GM12878 (cell line): ENCODE measurements at places on chromosomes 2 and 18. TPM values are rescaled to one million over a fixed set of nuclear protein-coding genes. Genes with fewer than 3 reads are reported as not detected.

The MERTK gene
- 0.13 and 0.21 TPM in 2 replicates for polyA plus RNA-seq

The PXDN gene
- 0.12 and 0.19 TPM in 2 replicates for polyA plus RNA-seq

The CD8B gene
- not detected in 2 replicates for polyA plus RNA-seq

The CELF4 gene
- polyA plus RNA-seq: 0.28 and 0.32 TPM in 2 replicates

- no peak overlapping the region for H3K27ac ChIP-seq
- DNase-seq: no peak
- H3K4me3 ChIP-seq: no peak overlapping the region
Measured at GRCh38 chr2:226337941-226338600, 461.5 kb downstream of the IRS1 start.

- no peaks in the 10 kb centered on the region for H3K36me3 ChIP-seq
- H3K27ac ChIP-seq: no peak overlapping the region
- no peaks in the 10 kb centered on the region for H3K27me3 ChIP-seq
- no peak for DNase-seq
- no peaks in the 10 kb centered on the region for H3K4me1 ChIP-seq
Measured at GRCh38 chr2:16186661-16187481, 246.5 kb downstream of the MYCN start.

DNA sequence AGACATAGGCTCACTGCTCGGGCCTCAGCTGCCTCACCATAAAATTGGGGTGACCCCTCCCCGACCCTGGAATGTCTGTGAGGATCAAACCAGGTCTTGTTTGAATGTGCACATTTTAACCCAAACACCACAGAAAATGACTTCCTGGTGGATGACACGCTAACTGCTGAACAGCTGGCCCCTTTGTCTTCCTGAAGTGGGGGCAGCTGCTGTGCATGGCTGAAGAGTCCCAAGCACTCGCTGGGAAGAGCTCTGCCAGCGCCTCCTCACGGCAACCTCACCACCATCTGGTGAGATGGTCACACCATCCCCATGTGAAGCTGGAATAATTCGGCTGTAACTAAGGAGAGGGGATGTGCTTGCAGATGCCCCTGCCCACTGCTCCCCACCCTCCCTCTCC, 34.0 kb downstream of the AQP12A start:
- no peaks in the 10 kb centered on the region; the same call in 1 of the 2 replicates for H3K27me3 ChIP-seq
- no peaks in the 10 kb centered on the region for H3K36me3 ChIP-seq
- no peak overlapping the region for H3K27ac ChIP-seq

DNA sequence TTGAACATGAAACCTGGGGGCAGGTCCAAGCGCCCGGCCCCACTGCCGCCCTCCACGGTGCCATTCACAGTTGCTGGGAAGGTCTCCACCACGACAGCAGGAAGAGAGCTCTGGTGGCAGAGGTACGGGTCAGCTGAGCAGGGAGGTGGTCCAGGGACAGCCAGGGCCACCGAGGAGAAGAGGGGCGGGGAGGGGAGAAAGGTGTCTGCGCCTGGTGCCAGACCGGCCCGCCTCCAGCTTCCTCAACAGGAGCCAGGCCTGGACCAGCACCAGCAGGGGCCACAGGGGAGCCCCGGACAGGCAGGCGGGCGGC, 56.2 kb downstream of the BIN1 start:
- no peaks in the 10 kb centered on the region for H3K27me3 ChIP-seq
- no peak for DNase-seq
- H3K4me3 ChIP-seq: no peak overlapping the region
- no peak overlapping the region for H3K27ac ChIP-seq

GRCh38 chr2:172734711-172735581, 699 bp upstream of the RAPGEF4 start:
- DNase-seq: no peak
- no peak overlapping the region for H3K27ac ChIP-seq
- peaks cover 2% of the 10 kb centered on the region; the same call in 1 of the 2 replicates for H3K27me3 ChIP-seq
- no peaks in the 10 kb centered on the region for H3K4me1 ChIP-seq
- no peaks in the 10 kb centered on the region for H3K36me3 ChIP-seq

DNA sequence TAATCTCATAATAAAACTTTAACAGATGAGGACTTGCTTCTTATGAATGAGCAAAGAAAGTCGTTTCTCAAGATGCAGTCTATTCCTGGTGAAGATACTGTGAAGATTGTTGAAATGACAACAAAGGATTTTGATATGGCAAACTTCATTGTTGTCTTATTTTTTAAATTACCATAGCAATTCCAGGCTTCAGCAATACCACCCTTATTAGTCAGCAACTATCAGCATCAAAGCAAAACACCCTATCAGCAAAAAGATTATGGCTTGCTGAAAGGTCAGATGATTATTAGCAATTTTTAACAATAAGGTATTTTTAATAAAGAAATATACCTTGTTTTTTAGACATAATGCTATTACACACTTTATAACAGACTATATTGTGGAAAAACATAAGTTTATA, 88.3 kb downstream of the COL5A2 start:
- H3K4me3 ChIP-seq: no peak overlapping the region
- H3K36me3 ChIP-seq: no peaks in the 10 kb centered on the region
- no peak overlapping the region for H3K27ac ChIP-seq
- DNase-seq: no peak
- no peaks in the 10 kb centered on the region for H3K27me3 ChIP-seq
- no peaks in the 10 kb centered on the region for H3K4me1 ChIP-seq

DNA sequence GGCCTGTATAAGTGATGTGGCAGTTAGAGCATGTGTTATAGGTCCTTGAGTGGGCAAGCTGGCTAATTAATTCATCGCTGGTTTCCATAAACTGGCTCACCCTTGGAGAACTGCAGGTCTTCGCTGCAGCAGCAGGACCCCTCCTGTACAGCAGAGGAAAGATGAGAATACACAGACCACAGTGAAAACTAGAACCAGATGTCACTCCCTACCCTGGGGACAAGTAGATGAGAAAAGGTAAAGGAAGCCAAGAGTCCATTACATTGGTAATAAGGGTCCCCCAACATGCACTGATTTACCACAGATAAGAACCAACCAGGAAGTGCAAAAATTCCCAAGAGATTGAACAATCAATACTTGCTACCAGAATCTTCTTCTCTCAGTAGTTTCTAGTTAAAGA, 415.6 kb upstream of the LYPD1 start:
- H3K27me3 ChIP-seq: no peaks in the 10 kb centered on the region; the same call in 1 of the 2 replicates
- no peaks in the 10 kb centered on the region for H3K36me3 ChIP-seq
- H3K4me1 ChIP-seq: no peaks in the 10 kb centered on the region
- H3K27ac ChIP-seq: no peak overlapping the region

DNA sequence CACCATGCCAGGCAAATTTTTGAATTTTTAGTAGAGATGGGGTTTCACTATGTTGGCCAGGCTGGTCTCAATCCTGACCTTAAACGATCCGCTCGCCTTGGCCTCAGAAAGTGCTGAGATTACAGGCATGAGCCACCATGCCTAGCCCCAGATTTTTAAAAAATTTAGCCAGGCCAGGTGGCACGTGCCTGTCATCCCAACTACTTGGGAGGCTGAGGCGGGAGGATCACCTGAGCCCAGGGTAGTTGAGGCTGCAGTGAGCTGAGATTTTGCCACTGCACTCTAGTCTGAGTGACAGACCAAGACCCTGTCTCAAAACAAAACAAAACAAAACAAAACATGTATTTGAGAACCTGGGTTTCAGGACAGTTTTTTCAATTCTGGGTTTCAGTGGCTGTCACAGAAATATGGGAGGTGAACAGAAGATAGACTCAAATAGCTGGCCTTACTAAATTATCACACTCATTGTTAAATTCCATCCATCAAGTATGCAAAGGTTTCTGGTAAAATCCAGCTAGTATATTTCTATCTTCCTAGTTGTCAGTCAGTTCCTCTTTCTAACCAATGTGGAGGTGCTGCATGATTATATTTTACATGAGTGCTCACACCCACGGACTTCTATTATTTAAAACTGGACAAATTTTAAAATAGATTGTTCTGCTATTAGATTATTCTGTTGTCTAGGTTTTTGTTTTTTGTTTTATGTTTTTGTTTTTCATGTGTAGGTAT, 5.4 kb downstream of the ALPG start:
- no peaks in the 10 kb centered on the region; the same call in 1 of the 2 replicates for H3K27me3 ChIP-seq
- peaks cover 8% of the 10 kb centered on the region for H3K4me1 ChIP-seq
- DNase-seq: no peak
- no peak overlapping the region for H3K4me3 ChIP-seq
- no peaks in the 10 kb centered on the region for H3K36me3 ChIP-seq

- H3K36me3 ChIP-seq: no peaks in the 10 kb centered on the region
- no peaks in the 10 kb centered on the region for H3K4me1 ChIP-seq
- H3K27ac ChIP-seq: no peak overlapping the region
- no peak overlapping the region for H3K4me3 ChIP-seq
Measured at GRCh38 chr2:239546541-239546940, 145.7 kb upstream of the HDAC4 start.

GRCh38 chr18:63887424-63887823, at the start of gene SERPINB2:
Gene SERPINB2 (plus strand): TSS chr18:63887705. CDS start chr18:63891445, 3,740 bp downstream.
- no peak within 1 kb of the TSS for H3K27ac ChIP-seq
- no peaks in the 10 kb centered on the region for H3K4me1 ChIP-seq
- H3K4me3 ChIP-seq: no peak within 1 kb of the TSS
- DNase-seq: no peak
- no peaks in the 10 kb centered on the region for H3K36me3 ChIP-seq

DNA sequence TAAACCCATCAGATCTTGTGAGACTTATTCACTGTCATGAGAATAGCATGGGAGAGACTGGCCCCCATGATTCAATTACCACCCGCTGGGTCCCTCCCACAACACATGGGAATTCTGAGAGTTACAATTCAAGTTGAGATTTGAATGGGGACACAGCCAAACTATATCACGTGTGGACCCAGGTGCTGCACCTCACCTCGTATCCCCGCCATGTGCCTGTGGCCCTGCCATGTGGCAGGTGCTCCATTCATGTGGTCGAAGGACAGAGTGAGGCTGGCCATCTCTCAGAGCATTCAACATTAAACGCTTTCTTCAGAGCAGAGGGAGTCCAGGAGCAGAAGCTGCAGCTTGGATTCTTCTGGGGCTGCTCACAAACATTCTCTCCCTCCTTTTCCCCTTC, 32.3 kb downstream of the MROH2A start:
- no peaks in the 10 kb centered on the region for H3K36me3 ChIP-seq
- H3K4me3 ChIP-seq: no peak overlapping the region
- no peaks in the 10 kb centered on the region for H3K4me1 ChIP-seq
- H3K27ac ChIP-seq: no peak overlapping the region
- H3K27me3 ChIP-seq: no peaks in the 10 kb centered on the region; the same call in none of the 2 replicates
- no peak for DNase-seq

- no peak overlapping the region for H3K27ac ChIP-seq
- peaks cover 21% of the 10 kb centered on the region for H3K4me1 ChIP-seq
- no peak overlapping the region for H3K4me3 ChIP-seq
- DNase-seq: no peak
- H3K36me3 ChIP-seq: no peaks in the 10 kb centered on the region
Measured at GRCh38 chr2:238104691-238105371, 4.7 kb downstream of the ESPNL start.

- no peak overlapping the region for H3K4me3 ChIP-seq
- H3K27ac ChIP-seq: no peak overlapping the region
- no peaks in the 10 kb centered on the region for H3K36me3 ChIP-seq
Measured at GRCh38 chr2:70823249-70823648, 2.9 kb upstream of the CLEC4F start.

DNA sequence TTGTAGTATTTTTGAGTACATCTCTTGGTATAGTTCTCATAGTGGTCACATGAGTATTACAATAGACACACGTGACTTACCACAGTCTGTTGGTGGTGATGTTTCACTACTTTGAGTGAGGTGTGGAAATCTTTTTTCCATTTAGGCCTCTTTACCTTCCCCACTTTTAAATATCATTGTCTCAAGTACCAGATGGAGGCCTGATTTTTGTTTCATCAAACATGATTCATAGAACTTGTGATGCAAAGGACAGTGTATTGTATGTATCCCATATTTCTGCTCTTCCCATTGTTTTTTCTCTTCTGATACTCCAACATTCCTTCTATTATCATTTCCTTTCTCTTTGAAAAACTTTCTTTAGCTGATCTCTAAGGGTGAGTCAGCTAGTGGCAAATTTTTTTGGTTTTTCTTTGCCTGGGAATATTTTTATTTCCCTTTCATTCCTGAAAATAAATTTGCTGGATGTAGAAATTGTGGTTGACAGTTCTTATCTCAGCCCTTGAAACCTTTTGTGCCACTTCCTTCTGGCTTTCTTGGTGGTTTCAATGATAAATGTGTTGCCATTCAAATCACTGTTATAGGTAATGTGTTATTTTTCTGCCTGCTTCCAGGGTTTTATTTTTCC, 32.8 kb downstream of the RFX8 start:
- H3K27me3 ChIP-seq: no peaks in the 10 kb centered on the region
- no peaks in the 10 kb centered on the region for H3K36me3 ChIP-seq
- no peak overlapping the region for H3K4me3 ChIP-seq
- H3K4me1 ChIP-seq: no peaks in the 10 kb centered on the region
- H3K27ac ChIP-seq: no peak overlapping the region

DNA sequence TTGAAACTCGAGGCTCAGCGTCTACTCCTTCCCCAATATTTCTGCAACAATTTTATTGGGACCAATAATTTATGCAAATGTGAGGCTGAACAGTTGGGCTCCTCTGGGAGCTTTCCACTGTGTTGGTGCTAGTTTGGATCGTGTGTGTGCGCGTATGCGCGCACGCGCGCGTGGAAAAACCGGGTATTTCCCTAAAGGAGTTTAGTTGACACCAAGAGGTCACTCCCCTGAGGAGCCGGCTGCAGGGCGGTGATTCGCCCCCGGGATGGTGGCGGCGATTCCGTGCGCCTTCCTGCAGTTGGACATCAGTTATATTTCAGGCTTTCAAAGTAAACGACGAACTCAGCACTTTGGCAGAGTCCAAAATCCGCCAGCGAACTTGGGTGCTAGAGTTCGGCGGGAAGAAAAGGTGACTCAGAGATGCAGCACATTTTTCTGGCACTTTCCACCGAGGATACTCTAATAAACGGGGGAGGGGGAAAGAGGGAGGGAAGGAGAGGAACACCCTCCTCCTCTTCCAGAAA, 186.5 kb upstream of the FANCL start:
- H3K36me3 ChIP-seq: no peaks in the 10 kb centered on the region
- no peak for DNase-seq
- H3K27me3 ChIP-seq: no peaks in the 10 kb centered on the region; the same call in none of the 2 replicates
- H3K27ac ChIP-seq: no peak overlapping the region

DNA sequence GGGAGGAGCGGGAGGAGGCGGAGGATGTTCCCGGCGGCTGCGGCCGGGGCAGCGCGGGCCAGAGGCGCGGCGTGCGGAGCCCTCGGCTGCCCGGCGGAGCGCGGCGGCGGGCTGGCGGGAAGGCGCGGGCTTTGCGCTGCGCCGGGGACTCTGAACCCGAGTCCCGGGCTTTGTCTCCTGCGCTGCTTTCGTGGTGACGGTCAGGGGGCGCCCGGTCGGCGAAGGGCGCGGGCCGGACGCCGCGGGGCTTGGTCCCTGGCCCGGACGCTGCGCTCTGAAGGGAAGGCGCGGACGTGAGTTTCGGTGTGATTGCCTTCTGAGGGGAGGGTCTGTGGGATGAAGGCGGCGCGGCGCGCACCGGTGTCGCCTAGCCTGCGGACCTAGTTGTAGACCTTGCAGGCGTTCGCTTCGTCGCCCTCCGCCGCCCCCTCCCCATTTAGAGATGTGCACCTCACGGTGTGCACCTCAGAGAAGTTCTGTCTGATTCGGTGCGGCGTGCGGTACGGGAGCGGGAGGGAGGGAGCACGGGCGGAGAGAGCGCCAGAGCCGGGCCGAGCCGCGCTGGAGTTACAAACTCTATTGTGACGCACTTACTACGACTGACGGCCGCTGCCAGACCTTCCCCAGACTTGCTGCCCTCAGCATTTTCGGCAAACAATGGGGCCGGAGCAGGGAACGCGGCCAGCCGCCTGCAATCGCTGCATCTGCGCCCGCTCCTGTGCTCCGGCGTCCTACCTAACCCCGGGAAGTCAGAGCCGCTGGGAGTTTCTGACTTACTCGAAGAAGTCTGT, 2.1 kb downstream of the BCL2L11 start:
- H3K27ac ChIP-seq: no peak overlapping the region
- no peaks in the 10 kb centered on the region for H3K36me3 ChIP-seq
- H3K4me1 ChIP-seq: peaks cover 19% of the 10 kb centered on the region
- no peak for DNase-seq
- H3K27me3 ChIP-seq: peaks cover 20% of the 10 kb centered on the region

- no peak for DNase-seq
- peaks cover 6% of the 10 kb centered on the region for H3K4me1 ChIP-seq
- no peak overlapping the region for H3K4me3 ChIP-seq
- no peak overlapping the region for H3K27ac ChIP-seq
Measured at GRCh38 chr2:62071126-62071598, 124.8 kb upstream of the B3GNT2 start.
